ENCODE measurements at places on chromosomes 16 and 17.

GRCh38 chr17:81647640-81648012, 8.7 kb downstream of the PDE6G start:
- no peak for DNase-seq

GRCh38 chr17:19237389-19238166, 412 bp downstream of the EPN2 start:
- no peak for DNase-seq

- no peak for DNase-seq
Measured at GRCh38 chr17:33055171-33055611, 63.5 kb downstream of the SPACA3 start.

- no peak for DNase-seq
Measured at GRCh38 chr17:59760160-59760559, 52.7 kb downstream of the VMP1 start.

DNA sequence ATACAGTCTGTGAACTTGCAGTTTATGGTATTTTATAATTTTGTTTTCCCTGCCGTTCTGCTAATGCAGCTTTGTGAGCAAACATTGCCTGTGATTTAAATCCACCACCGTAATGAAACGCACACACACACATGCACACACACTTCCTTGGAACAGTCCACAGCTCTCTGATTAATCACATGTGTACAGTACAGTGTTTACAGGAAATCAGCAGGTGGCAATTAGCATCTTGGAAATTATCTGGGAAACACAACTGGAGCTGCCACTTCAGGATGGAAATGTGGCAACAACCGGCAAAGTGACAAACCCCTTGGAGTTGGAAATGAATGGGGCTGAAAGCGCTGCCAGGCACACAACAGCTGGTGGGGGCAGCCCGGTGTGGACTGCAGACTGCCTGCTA, 12.9 kb upstream of the ZKSCAN2 start:
- no peak for DNase-seq

- no peak for DNase-seq
Measured at GRCh38 chr16:31694461-31694860, 166.8 kb downstream of the AHSP start.

GRCh38 chr17:73098919-73099318, 6.4 kb upstream of the SLC39A11 start:
- DNase-seq = no peak

DNA sequence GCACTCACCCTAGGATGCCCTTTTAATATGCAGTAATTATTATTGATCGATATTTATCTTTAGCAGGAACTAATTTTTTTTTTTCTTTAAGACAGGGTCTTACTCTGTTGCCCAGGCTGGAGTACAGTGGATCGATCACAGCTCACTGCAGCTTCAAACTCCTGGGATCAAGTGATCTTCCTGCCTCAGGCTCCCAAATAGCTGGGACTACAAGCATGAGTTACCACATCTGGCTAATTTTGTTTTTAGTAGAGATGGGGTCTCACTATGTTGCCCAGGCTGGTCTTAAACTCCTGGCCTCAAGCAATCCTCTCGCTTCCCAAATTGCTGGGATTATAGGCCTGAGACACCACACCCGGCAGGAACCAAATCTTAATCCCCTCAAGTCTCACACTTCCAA, 29.3 kb downstream of the KIAA0753 start:
- DNase-seq = no peak

GRCh38 chr16:31508706-31509195, 560 bp upstream of the RUSF1 start:
- no peak for DNase-seq

- DNase-seq = no peak
Measured at GRCh38 chr17:64066716-64067115, 46.3 kb upstream of the ICAM2 start.

DNA sequence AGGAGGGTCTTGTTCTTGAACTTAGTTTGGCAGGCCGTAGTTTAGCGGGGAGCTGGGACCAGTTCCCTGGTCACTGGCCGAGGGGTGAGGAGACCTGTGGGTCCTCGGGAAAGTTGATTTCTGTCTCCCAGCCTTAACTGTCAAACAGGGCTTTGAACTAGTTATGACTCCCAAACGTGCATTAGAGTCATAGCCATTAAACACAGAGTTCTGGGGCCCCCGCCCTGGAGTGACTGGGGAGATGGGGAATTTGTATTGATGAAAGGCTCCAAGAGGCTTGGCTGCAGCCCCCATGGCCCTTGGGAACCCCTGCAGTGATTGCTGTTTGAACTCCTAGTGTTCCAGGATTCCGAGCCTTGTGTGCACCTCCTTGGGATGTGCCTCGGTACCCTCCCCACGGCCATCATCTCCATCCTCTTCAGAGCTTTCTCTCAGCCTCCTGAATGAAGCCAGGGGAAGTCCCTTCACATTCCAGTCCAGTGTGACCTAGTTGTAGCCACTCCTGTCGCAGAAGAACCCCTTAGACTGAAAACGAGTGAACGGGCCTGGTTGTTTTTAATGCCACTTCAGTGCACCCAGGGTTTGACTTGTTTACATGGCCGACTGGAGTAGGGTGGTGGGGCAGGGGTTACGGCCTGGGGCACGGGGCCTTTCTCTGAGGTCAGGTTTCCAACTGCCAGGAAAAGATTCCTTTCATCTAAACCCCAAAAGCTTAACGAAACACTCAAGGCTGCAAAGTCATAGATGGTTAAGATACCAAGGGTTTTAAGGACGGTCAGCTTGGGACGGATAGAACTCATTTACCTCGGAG, 1.4 kb downstream of the MPRIP start:
- no peak for DNase-seq

- no peak for DNase-seq
Measured at GRCh38 chr17:57145347-57145746, 60.3 kb downstream of the AKAP1 start.

DNA sequence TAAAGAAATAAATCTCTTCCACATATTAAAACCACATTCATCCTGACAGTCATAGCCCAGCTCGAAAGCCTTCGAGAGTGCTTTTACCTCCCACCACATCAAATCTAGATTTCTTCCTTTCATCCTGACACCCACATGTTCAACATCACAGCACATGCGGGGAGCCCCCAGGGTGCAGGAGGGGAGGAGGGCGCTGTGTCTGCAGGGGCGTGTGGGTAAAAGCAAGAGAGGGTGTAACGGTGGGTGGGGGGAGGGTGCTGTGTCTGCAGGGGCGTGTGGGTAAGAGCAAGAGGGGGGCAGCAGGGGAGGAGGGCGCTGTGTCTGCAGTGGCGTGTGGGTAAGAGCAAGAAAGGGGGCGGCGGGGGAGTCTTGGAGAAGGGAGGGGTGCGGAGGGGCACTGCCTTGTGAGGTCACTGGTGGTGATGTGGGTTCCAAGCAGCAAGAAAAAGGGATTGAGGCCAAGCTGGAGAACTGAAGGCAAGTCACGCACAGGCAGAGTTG, 34.7 kb downstream of the ADCY9 start:
- peak; percentile 50 for DNase-seq

DNA sequence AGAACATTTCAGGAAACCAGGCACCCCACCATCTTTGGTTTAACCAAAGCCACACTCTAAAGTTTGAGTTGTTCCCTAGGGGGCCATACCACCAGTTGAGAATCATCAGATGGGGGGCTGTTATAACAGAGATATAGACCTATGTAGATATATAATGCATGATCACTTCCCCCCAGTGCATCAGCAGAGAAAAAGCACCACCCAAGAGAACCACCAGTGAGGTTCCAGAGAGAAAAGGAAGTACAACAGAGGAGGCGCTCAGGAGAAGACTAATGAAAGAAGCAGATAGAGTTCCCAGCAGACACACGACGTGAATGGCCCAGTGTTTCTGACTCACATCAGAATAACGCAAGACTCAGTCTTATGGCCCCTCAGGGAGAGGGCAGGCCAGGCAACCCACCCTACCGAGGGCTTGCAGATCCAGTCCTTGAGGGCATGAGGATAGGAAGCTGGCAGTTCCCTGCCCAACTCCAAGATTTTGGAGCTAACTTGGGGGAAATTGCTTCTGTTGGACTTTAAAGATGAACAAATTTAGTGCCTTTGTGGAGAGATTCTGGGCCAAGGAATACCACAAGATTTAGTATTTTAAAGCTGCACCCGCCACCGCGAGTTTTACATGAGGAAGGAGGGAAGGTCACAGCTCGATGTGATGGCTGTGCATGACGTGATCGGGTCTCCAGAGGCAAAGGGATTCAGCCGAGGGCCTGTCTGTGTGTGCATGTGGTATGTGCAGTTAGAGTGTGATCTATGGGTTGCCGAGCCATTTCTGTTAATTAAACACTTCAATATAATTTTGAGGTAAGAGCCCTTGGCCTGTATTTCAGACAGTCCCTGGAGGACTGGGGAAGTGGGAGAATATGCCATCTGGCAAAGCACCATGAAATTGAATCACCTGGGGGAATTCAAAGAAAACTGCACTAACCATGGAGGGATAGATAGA, 53.1 kb downstream of the AIPL1 start:
- DNase-seq = no peak

DNA sequence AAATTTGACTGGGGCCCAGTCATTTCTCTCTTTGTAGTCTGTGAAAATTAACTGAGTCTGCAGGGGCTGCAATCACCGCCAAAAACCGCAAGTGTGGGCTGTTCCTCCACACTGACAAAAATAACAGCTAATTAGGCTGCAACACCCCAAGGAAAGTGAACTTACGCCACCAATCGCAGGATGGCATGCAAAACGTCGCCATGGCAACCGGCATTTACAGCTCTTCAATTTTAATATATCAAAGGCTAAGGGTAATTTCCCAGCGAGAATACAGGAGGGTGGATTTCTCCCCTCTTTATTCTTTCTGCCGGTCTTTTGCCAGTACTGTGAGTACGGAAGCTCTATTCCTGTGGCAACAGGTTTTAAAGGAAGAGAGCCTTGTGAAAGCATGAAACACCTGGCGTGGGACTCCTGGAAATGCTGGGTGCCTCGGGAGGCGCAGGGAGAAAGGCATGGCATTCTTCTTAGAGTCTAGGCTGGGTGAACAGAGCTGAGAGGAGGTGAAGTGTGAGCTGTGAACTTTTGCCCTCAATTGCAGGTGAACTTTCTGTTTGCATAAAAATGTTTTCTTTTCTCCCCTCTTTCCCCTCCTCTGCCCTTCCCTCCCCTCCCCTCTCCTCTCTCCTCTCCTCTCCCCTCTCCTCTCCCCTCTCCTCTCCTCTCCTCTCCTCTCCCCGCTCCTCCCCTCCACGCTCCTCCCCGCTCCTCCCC, 399.7 kb downstream of the XYLT1 start:
- DNase-seq = peak; percentile 72

DNA sequence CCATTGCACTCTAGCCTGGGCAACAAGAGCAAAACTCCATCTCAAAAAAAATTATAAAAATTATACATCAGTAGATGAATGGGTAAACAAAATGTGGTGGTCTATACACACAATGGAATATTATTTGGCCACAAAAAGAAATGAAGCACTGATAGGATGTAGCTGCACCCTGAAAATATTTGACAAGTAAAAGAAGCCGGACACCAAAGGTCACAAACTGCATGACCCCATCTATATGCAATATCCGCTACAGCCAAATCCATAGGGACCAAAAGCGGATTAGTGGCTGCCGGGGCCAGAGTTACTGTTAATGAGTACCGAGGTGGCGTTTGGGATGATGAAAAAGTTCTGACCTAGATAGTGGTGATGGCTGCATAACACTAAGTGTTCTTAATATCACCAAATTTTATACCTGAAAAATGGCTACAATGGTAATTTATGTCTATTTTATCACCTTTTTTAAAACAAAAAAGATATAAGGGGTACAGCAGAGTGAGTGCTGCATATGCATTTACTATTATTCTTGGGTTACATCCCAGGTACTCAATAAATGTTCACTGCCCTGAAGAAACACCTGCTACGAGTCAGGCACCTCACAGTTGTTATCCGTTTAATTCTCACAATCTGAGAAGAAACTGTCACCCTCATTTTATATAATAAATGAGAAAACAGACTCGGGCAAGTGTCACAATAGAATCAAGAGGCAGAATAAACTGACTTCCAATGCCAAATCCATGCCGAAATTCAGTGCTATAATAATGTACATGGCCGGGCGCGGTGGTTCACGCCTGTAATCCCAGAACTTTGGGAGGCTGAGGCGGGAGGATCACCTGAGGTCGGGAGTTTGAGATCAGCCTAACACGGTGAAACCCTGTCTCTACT, 807 bp upstream of the HBQ1 start:
- no peak for DNase-seq

DNA sequence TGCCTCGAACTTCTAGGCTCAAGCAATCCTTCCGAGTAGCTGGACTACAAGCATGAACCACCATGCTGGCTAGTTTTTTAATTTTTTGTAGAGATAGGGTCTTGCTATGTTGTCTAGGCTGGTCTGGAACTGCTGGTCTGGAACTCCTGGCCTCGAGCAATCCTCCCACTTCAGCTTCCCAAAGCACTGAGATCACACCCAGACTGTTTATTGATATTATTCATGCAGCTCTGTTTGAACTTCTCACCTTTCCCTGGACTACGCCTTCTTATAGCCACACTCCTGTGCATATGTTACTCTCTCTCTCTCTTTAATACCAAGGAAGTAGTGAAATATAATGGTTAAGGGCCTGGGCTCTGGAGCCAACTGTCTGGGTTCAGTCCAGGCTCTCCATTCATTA, 4.6 kb downstream of the COG7 start:
- DNase-seq = no peak

DNA sequence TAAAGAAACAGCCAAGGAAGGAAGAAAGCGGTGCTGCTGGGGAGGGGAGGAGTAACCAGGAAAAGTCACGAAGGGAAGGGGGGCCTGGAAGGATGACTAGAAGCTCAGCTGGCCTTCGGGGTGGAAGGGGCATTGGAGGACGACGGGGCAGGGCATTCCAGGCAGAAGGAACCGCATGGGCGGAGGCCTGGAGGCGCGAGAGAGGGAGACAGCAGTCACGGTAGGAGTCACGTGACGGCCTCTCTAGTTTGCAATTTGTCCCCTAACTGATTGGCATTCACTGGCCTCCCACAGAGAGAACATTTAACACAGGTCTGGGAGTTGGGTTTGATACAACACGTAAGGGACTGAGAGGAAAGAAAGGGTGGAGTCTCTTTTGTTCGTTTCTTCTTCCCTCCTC, 63.9 kb downstream of the RTN4RL1 start:
- DNase-seq = no peak

GRCh38 chr16:87691686-87692079, 74.1 kb downstream of the KLHDC4 start:
- no peak for DNase-seq

DNA sequence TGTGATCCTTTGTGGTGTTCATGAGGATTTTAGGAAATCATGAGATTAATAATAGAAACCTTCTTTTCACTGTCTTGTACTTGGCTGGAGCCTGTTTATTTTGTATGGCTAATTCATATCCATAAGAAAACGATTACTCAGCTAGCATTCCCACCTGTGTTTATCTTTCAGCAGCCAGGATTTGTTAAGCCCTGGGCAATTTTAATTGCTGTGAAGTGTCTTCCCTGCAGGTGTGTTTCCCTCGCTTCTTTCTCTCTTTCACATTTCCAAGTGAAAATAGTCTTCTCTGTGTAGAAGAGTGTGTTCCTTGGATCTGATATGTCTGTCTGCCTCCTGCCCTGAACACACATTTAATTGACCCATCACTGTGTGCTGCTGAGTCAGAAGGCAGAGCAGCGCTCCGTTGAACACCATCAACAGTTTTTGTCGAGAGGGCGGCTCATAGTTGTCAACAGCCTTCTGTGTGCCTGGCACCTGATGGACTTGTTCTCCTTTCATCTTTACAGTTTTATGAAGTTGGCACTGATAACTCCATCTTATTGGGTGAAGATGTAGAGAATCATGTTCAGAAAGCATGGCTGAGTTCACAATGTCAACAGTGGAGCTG, 83.2 kb downstream of the SPECC1 start:
- no peak for DNase-seq

- DNase-seq = peak; percentile 12
Measured at GRCh38 chr16:20774703-20775362, 11.0 kb downstream of the ACSM3 start.

- no peak for DNase-seq
Measured at GRCh38 chr16:67685388-67686112, 18.9 kb downstream of the C16orf86 start.

All from stimulated activated CD8-positive, alpha-beta memory T cell treated with anti-CD3 and anti-CD28 coated beads, Interleukin-7, amount 100 ng/mL, for 4 hours (primary cell).